ENCODE measurements at places on chromosomes 4 and X.

DNA sequence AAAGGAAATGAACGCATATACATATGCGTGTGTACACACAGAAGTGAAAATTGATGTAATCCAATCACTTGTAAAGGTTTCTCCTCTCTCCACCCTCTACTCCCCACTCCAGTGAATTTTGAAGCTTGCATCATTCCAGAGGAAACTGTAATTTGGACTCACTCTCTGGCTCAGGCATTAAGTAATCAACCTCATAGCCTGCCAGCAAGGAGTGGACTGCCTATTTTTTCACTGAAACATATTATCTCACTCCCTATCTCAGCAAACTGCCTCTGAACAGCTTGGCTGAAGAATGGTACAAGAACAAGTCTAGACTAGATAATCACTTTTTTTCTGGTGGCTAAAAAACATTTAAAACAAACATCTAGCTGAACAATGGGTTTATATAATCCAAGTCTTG is 124.2 kb downstream of the C4orf51 start:
- no peak for DNase-seq

DNA sequence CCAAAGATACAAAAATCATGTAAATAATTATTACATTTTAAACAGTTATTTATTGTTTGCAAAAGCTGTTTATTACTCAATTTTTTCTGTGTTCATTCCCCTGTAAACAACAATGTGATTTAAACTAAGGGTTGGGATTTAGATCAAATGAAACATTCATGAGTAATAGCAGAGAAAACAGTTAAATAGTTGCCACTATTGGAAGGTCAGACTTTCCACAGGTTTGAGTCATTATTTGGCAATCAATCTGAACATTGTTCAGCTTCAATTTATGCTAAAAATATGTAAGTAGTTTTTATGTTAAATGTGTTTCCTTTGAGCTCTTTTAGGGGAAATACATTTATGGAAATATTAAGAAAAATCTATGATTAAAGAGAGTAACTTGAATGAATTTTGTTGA is 144.9 kb downstream of the STIM2 start:
- no peak for DNase-seq

DNA sequence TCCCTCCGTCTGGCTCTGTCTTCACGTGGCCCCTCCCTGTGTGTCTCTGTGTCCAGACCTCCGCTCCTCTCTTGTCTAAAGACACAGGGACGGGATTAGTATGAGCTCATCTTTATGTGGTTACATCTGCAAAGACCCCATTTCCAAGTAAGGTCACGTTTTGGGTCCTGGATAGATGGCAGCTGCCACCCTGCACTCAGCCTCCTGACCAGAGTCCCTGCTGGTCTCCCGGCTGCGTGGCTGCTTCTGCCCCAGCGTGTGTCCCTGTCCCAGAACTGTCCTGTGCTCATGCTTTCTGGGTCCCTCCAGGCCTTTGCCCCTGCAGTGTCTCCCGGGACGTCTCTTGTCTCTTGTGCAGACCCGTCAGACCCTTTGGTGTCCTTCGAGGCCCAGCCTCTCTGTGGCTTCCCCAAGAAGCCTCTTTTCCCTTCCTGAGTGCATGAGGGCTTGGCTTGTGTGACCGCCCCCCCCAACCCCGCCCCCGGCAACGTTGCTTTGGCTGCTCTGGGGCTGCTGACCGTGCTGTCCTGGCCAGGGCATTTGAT is 107.3 kb downstream of the PSAPL1 start:
- DNase-seq: no peak

DNA sequence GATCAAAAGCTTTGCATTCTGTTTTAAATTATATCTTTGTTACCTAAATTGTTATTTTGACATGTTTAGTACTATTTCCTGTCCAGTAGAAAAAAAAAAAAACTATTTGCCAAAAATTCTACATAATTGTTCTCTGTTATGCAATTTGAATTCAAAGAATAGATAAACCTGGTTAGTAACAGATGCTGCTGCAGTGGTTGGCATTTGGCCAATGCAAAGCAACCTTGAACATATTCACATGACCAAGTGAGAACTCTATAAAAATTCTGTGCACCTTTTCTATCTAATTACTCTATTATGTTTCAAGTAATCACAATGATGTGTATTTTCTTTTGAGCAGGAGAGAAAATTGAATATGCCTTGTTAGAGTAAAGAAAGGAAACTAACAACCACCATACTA is 1473.4 kb downstream of the RPA4 start:
- no peak for DNase-seq

DNA sequence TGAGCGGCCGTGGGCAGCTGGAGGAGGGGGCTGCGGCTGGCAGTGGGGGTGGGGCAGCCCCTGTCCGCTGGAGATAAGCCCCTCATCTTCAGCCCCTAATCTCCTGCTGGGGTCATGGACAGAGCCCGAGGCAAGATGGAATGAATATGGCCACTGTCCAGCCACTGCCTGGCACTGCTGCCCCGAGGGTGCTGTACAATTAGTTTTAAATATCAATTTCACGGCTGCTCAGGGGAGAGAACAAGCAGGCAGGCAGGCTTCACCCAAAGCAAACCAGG is 64.1 kb upstream of the NKX1-1 start:
- no peak for DNase-seq

GRCh38 chr4:184684491-184685189 is 35.1 kb downstream of the PRIMPOL start:
- DNase-seq: peak; percentile 4

Measured in CD4-positive, alpha-beta T cell treated with Interleukin-12 subunit alpha and Interleukin-12 subunit beta, for 1 hour (primary cell).